ENCODE measurements at places on chromosomes 4 and X. TPM values are rescaled to one million over a fixed set of nuclear protein-coding genes. Genes with fewer than 3 reads are reported as not detected.

The MAGEC3 gene
- not detected for total RNA-seq

The TCEANC gene
- 3.3 TPM for total RNA-seq

The PARM1 gene
- total RNA-seq = not detected

The ARR3 gene
- not detected for total RNA-seq

The TMEM128 gene
- 24.6 TPM for total RNA-seq

The IL2 gene
- total RNA-seq = not detected

The FGF16 gene
- not detected for total RNA-seq

The PABPC1L2B gene
- total RNA-seq = not detected

The CAPN6 gene
- total RNA-seq = not detected

The FAM47E gene
- total RNA-seq = 1.3 TPM

The SATL1 gene
- not detected for total RNA-seq

The ZNF732 gene
- total RNA-seq = 0.29 TPM

The KLHL13 gene
- 28.5 TPM for total RNA-seq

The ERVMER34-1 gene
- total RNA-seq = not detected

The PRR32 gene
- not detected for total RNA-seq

The PPP2R3B gene
- 9.6 TPM for total RNA-seq

The PNMA6F gene
- not detected for total RNA-seq

The TDO2 gene
- total RNA-seq = 5.8 TPM

The RAB9B gene
- 0.73 TPM for total RNA-seq

The UCHL1 gene
- 500 TPM for total RNA-seq

The FAAH2 gene
- total RNA-seq = 0.15 TPM

The GAB1 gene
- total RNA-seq = 12.5 TPM

The MGARP gene
- 12.6 TPM for total RNA-seq

The CYBB gene
- under 0.01 TPM for total RNA-seq

The TMEM255A gene
- total RNA-seq = under 0.01 TPM

The MAOB gene
- total RNA-seq = 7.7 TPM

The SULT1E1 gene
- not detected for total RNA-seq

The TSR2 gene
- 11.4 TPM for total RNA-seq

The BGN gene
- 10.5 TPM for total RNA-seq

The MAGEA2B gene
- not detected for total RNA-seq

The MTNR1A gene
- not detected for total RNA-seq

The RASL11B gene
- total RNA-seq = 0.66 TPM

The CFAP47 gene
- total RNA-seq = not detected

The TMPRSS11E gene
- not detected for total RNA-seq

The ARHGAP36 gene
- total RNA-seq = not detected

The VCX3B gene
- not detected for total RNA-seq

The BMPR1B gene
- total RNA-seq = 1.6 TPM

The TRAPPC2 gene
- total RNA-seq = 14.6 TPM

The KDR gene
- total RNA-seq = under 0.01 TPM

The SMR3B gene
- total RNA-seq = not detected

The LEF1 gene
- not detected for total RNA-seq

The SPACA5 gene
- not detected for total RNA-seq

The SMC1A gene
- total RNA-seq = 9.1 TPM

The USP17L22 gene
- not detected for total RNA-seq

The CT45A5 gene
- total RNA-seq = not detected

The PLK4 gene
- 0.66 TPM for total RNA-seq

The XAGE2 gene
- total RNA-seq = not detected

The MAMLD1 gene
- 1.3 TPM for total RNA-seq

The GLOD5 gene
- not detected for total RNA-seq

The GLUD2 gene
- total RNA-seq = 2.2 TPM

The ETDC gene
- total RNA-seq = not detected

The GPRIN3 gene
- total RNA-seq = under 0.01 TPM

The DMRTC1B gene
- not detected for total RNA-seq

The TAF7L gene
- 0.58 TPM for total RNA-seq

The MAGEA6 gene
- not detected for total RNA-seq
